Kidney tubule cell (primary cell): ENCODE measurements at places on chromosomes 6 and 20.

GRCh38 chr6:53568776-53569616 is 24.1 kb upstream of the GCLC start:
- no peak for DNase-seq

- DNase-seq, result peak; percentile 87
Measured at GRCh38 chr6:130178692-130179091, 44.1 kb downstream of the SAMD3 start.

DNA sequence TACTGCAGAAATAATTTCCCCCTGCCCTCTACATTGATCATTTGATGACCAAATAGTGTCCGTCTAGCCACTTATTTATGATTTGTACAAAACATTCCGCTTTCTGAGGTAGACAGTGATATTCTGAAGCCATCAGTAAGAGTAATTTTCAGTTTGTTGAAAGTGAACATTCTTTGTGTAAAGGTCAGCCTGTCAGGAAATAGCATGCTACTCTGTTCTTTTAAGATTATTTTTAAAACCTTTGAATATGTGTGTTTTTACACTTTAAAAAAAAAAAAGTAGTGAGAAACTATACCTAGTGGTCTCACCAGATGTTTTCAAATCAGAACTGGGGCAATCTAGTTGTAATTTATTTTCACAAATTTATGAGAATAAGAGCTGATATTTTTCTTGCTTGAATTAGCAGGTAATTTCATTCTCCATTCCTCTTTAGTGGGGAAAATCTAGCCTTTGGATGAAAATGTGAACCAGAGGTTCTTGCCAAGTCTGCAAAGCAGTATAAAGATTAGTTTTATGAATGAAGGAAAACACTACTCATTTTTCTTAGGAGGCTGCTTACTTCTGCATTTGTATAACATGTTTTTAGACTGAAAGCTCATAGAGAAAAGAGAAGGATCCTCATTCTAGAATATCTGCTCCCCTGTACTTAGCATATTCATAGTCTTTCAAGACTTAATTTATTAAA is 12.1 kb upstream of the REV3L start:
- DNase-seq, result no peak

DNA sequence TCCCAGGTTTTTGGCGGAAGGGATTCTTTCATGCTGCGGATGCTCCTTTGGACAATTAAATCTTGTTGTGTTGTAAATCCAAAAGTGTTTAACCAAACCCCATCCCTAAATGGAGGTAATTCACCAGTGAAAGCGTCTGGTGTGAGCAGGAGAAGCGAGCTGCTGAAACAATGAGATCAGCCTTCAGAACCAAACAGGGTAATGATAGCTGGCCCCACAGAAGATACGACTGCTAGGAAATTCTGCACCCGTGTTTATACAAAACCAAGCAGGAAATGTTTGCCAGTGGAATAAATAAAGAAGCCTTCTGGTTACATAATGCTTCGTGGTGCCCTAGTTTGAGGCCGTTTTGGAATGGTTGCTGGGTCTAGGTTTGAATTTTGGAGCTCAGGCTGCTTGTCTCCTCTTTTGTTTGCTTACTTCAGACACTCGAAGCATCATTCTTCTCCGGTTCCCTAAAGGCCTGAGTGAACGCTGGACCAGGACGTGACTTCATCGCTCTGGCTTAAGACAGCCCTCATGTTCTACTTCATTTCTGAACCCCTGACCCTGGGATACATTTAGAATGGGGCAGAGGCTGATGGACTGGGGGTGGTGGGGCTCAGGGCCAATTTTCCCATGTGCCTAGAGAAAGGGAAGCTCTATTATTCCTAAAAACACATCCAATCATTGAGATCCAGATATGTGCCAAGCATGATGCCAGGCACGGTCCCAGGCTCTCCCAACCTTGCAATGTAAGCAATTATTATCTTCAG is 61.6 kb upstream of the JAG1 start:
- DNase-seq, result no peak

DNA sequence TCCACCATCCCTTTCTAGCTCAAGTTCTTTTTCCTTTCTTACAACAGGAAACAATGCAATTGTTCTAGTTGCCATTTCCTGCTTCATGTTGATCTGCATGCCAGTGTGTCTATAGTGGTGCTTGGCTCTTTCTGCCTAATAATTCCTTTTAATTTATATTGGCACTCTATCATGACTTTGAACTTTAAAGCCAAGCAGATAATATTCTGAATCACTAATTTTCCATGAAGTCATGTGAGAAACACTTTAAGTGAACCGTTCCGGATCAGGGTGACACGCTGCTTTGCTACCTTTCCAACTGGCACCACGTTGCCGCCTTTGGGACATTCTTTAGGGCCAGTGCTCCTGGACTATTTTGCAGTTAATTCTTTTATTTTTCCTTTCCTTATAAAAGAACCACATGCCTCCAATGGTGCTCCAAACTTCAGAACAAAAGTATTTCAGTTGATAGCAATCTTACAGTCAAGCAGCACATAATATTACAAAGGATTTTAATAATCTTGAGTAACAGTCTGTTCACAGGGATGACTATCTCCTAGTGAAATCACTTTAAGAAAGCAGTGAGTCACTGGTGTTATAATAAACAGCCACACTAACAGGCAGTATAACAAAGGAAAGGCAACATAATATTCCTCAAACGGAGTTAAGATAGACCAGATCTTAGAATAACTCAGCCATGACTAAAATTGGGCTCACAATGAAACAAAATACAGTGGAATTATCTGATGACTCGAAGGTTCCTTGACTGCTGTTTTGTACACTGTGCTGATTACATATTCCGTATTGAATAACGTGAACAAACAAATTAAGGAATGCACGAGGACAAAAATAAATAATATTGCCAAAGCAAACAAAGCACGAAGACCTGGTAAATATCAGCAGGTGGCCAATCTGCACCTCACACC is 19.0 kb upstream of the BLOC1S5 start:
- peak; percentile 91 for DNase-seq

DNA sequence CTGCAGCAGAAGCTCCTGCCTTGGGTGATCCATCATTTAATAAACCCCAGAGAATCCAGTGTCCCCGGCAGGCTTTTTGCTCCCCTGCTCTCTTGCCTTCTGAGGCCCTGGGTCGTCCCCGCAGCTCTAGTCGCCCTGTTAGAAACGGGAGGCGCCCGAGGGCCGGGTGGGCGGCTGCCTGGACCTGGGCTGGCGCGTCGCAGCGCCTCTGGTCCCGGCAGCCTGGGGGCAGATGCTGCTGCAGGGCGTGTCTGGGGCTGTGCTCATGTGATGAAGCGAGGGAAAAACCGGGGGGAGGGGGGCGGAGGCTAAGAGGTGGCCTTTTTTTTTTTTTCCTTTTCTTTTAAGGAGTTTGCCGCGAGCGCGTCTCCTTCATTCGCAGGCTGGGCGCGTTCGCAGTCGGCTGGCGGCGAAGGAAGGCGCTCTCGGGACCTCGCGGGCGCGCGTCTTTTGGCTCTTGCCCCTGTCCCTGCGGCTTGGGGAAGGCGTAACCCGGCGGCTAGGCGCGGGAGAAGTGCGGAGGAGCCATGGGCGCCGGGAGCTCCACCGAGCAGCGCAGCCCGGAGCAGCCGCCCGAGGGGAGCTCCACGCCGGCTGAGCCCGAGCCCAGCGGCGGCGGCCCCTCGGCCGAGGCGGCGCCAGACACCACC is 394 bp downstream of the AKAP12 start:
- DNase-seq, result peak; percentile 80

DNA sequence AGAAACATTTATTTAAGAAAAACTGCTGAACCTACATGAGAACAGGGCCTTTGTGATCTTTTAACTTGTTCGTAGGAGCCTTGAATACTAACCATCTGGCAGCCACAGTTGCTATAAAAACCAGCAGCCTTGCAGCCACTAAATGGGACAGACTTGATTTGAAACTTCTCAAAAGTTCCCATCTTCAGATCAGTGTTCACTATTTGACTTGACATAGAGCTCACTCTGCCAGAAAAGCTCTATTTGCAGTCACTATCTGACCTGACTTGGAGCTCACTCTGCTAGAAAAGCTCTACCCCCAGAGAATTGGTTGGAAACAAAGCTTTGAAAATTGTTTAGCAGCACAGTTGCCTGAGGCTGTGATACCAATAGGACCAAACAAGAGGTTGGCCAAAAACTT is 119.3 kb upstream of the F13A1 start:
- no peak for DNase-seq

DNA sequence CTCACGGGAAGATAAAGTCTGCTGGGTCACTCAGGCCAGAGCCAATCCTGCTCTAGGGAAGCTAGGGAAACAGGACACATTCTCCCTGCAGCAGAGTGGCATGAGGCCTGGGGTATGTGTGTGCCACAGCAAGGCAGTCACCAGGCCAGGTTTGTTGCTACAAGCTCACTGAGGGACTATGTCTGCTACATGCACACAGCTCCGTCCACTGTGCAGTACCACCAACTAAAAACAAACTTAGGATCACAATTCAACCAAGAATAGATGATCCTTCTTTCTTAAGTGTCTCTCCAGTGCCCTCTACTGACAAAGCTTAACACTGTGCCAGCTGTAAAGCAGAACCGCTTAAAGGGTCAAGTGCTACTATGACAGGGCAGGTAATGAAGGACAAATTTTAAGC is 192.5 kb downstream of the PTPRK start:
- DNase-seq, result peak; percentile 26
